Progenitor cell of endocrine pancreas (in vitro differentiated cells): ENCODE measurements at places on chromosomes 2 and 18.

GRCh38 chr2:189116979-189117378, 62.6 kb downstream of the COL5A2 start:
- no peak for DNase-seq

DNA sequence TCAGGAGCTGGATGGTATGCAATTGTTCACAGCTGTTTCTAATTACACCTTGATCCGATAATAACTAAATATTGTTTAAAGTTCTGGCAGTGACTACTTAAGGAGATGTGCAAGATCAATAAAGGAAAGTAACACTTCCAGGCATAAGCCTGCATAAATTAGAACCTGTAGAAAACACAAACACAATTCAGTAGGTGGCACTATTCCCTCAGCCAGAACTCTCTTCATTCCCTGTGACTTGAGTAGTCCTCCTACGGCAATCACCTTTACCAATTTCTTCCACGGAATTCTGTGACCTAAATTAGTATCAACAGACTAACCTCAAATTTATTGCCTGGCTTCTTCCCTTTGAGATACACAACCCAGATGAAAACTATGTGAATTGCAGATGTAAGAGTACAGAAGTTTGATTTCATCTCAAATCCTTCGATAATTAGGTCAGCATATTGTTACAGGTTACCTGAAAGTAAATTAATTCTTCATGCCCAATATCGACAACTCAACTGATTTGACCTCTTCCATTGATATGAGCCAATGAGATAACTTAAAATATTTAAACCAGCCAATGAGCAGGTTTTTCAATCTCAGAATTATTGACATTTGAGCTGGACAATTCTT, 137.8 kb downstream of the PID1 start:
- DNase-seq = no peak

GRCh38 chr2:18119883-18120282, 241.4 kb downstream of the KCNS3 start:
- DNase-seq = no peak

GRCh38 chr2:133504566-133505505, 63.4 kb downstream of the NCKAP5 start:
- no peak for DNase-seq

DNA sequence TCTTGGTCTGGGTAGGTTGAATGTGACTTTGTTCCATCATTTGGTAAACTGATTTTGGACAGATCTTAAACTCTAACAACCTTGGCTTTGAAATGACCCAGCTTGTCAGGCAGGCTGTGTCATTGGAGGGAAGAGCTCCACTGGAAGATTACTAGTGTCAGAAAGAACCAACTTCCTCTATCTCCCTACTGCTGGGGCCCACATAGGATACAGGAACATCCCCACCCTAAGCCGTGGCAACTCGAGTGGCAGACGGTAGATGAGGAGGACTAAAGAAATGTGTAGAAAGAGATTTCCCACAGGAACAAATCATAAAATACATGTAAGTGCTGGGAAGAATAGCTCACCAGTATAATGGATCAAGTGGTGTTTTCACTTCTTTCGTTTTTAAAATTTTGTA, 4.3 kb upstream of the G6PC2 start:
- DNase-seq = no peak
